ENCODE measurements at places on chromosomes 4 and X.

DNA sequence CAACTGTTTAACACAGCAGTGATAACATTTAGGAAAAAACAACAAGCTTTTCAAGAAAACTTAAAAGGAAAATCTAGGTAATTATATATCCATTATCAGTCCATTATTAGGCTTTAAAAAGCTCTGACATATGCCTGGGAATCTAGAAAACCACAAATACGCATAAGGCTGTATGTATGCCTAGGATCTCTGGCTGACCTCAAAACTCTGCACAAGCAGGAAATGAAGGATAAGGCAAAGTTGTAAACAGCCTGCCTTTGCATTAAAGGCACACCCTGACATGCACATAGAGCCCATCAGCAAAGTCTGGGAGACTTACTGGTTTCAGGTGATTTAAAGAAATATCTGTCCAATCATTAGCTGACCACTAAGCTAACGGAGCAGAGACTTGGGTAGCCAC lies 14.0 kb downstream of the TIMP1 start:
- DNase-seq: no peak

DNA sequence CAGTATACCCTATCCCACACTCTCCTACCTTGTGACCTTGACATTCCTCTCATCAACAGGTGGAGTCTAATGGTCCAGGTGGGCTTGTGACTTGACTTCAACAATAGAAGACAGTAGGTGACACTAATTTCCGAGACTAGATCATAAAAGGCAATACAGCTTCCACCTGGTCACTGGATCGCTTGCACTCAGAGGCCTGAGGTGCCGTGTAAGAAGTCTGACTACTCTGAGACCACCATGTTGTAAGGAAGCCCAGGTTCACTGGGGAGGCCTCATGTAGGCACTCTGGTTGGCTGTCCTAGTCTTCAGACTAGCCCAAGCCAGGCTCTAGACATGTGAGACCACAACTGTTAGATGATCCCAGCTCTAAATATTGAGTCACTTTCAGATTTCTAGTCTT lies 370.4 kb downstream of the MID1IP1 start:
- DNase-seq: no peak

- no peak for DNase-seq
These were observed 8.2 kb upstream of the CAMK2D start for GRCh38 chr4:113769744-113770143.

- DNase-seq: no peak
These were observed 1.8 kb downstream of the CCDC22 start for GRCh38 chrX:49237060-49237459.

DNA sequence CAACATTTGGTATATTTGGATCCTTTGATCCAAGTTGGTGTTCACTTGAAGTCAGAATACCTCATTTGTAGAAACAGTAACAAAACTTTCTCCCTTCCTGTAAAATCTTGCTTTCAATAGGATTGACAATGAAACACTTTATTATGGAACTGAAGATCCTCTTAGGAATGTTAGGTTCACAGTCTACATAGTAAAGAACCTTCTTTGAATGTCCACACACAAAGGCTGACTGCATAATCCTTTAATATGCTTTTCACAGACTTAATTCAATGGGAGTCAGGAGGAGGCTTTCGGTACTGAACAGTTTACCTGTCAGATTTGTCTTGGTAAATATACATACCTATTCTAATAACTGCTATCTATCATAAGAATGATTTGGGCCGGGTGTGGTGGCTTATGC lies 188.5 kb downstream of the SPRY1 start:
- DNase-seq: no peak

DNA sequence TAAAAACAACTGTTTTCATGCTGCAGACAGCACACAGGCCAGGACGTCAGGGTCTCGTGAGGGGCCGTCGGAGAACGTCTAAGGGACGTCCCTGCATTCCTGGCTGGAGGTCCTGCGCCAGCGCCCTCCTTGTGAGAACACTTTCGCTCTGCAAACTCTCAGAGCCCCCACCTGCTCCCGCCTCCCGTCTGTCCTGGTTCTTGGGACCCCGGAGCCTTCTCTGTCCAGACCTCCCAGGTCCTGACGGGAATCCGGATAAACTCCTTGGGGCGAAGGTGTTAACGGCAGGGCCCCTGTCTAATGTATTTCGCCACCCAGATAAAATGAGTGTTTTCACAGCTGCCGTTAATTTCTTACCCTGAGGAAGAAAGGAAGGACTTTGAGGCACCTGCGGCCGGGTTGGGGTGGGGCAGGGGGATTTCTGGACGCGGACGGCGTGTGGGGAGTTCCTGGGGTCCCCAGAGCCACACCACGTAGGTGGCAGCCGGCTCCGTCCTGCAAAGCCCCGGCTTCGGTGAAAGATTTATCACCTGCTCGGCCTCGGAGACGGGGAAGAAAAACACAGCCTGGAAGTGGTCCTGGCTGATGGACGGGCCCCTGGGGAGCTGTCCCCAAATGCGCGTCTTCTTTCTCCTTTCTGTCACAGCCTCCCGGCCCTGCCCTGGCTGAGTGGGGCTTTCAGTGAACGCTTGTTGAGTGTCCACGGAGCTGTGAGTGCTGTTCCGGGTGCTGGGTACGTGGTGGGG lies 35.1 kb upstream of the PPP2R3B start:
- DNase-seq: no peak
